SJCRH30 (cell line): ENCODE measurements at places on chromosomes 3 and 15. TPM values are rescaled to one million over a fixed set of nuclear protein-coding genes. Genes with fewer than 3 reads are reported as not detected.

DNA sequence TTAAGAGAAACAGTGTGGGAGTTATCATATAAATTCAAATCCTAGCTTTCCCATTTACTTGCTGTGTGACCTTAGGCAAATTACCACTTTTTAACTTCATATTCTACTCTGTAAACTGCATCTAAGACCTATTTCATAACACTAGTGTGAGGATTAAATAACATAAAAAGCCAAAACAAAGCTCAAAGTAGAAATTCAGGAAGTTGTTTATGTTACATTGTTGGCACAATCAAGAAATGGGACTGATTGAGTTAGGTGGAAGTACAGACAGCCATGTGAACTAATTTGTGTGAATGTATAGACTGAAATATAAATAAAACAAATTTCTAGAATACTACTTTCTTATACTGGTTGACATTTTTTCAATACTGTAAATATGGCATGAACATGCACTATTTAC is 131.7 kb downstream of the STAG1 start:
- DNase-seq: no peak

DNA sequence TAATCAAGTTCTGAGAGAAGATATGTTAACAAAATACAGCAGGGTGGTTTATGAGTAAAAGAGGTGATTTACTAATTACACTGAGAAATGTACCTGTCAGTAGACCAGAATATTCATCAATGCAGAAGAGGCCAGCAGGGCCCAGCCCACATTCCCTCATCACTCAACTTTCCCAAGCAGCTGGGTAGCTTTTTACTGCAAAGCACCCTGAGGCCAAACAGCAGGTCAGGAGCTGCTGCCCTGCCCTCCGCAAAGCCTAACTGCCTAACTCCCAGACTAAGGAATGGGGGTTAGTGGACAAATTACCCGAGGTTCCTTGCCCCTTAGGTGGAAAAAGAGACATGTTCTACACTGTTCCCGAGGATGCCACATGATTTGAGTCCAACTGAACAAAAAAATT is 108.2 kb downstream of the TBL1XR1 start:
- no peak for DNase-seq

- DNase-seq: no peak
These were observed 3.6 kb upstream of the EIF4E3 start for GRCh38 chr3:71728632-71729342.

SLC12A8 gene
- total RNA-seq: 3.6 and 3.7 TPM in 2 replicates

GRCh38 chr3:100748220-100748619 is 38.9 kb downstream of the TFG start:
- DNase-seq: no peak
